ENCODE measurements at places on chromosomes 1 and 21. TPM values are rescaled to one million over a fixed set of nuclear protein-coding genes. Genes with fewer than 3 reads are reported as not detected.

The LRRIQ3 gene
- total RNA-seq = 1.4 TPM

The PROK1 gene
- total RNA-seq = 0.29 TPM

- no peak for DNase-seq
Observed at GRCh38 chr1:151854658-151855057, 1.1 kb upstream of the THEM5 start.

- DNase-seq = no peak
Observed at GRCh38 chr1:9630331-9631111, 21.0 kb upstream of the PIK3CD start.

DNA sequence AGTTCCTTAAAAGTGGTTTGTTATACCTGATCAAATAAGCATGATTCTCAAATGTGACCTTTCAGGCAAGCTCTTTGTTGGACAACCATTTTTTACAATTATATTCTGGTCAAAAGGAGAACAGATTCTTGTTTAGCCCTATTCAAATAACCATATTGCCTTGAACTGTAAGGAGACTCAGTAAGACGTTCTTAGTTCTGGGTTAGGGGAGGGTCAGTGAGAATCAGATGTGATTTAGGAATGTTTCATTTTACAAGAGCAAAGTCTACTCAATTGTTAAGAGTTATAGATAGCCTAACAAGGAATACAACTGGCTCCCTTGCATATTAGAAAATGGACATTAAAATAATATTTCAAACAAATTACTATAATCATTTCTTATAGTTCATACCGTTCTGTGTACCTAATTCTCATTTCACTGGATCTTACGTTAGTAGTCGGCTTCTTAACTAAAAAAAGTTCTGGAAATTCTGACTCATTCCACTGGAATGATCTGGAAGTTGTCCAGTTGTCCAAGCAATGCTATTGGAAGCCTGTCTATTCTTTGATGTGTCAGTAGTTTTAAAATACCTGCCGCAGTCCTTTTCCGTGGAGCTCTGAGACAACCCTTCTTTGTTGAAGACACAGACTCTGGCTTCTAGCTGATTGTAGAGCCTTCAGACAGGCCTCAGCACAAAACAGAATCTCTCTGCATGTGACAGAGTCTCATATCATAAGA lies 88.8 kb downstream of the MAST2 start:
- no peak for DNase-seq

The FNDC5 gene
- total RNA-seq = 49.9 TPM

GRCh38 chr21:24470852-24471251 lies 1136.4 kb downstream of the MRPL39 start:
- no peak for DNase-seq

DNA sequence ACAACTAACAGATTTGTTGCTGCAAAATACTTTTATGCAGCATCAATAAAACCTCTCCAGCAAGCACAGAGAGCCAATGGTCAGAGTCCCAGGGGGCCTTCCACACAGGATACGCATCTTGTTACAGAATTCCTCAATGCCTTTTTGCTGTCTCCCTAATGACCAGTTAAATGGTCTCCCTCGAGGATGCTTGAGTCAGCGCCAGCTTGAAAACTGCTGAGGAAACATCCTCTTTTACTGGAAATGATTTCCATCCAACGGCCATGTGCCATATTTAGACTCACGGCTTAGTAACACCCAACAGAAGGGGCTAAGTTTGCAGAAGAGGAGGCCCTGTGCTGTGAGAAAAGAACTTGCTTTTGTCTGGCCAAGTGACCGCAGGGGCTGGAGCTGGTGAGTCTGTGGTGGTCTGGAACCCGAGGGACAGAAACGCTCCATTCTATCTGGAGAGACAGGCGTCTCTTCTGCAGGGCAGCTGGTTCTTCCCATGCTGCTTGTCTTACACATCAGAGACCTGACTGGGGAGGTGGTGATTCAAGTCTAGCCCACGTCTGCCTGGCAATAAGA lies 496.4 kb downstream of the SETD4 start:
- no peak for DNase-seq

GRCh38 chr1:55555956-55556725 lies 341.0 kb upstream of the USP24 start:
- no peak for DNase-seq

DNA sequence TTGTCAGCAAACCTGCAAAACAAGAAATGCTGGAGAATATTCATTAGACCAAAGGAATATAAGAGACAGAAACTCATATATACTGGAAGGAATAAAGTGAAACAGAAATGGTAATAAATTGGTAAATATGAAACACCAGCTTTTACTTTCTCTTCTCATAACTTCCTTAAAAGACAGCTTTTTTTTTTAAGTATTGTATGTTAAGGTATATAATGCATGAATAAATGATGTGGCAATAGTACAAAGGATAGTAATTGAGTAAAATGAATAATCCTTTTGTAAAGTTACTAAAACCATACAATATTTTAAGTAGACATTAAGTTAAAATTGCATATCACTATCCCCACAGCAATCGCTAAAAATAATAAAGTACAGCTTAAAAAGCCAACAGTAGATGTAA lies 64.8 kb downstream of the TRIM33 start:
- DNase-seq = no peak

- DNase-seq = no peak
Observed at GRCh38 chr1:154326546-154327465, 1.5 kb downstream of the ATP8B2 start.

DNA sequence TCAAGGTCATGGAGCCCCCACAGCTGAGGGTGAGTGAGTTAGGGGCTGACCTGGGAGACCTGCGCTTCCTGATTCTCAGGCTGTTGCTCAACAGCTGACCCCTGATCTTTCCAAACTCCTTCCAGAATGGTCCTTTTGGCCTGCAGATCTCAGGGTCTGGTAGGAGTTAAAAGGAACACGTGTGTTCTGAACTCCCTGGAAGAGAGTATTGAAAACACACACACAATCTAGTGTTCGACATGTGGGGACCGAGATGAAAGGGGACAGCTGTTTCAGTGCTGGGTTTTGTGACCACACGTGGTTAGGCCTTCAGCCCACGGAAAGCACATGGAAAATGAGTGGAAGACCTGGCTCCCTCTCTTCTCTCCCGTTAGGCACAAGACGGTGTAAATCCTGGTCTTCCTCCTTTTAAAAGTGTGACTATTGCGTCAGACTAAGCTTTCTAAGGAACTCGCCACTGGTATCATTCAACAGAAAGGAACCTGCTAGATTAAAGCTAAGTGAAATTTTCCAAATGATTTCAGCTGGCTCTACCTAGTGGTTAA lies 49.6 kb downstream of the RUNX1 start:
- no peak for DNase-seq

- no peak for DNase-seq
Observed at GRCh38 chr1:108512239-108513043, 47.5 kb upstream of the EEIG2 start.

DNA sequence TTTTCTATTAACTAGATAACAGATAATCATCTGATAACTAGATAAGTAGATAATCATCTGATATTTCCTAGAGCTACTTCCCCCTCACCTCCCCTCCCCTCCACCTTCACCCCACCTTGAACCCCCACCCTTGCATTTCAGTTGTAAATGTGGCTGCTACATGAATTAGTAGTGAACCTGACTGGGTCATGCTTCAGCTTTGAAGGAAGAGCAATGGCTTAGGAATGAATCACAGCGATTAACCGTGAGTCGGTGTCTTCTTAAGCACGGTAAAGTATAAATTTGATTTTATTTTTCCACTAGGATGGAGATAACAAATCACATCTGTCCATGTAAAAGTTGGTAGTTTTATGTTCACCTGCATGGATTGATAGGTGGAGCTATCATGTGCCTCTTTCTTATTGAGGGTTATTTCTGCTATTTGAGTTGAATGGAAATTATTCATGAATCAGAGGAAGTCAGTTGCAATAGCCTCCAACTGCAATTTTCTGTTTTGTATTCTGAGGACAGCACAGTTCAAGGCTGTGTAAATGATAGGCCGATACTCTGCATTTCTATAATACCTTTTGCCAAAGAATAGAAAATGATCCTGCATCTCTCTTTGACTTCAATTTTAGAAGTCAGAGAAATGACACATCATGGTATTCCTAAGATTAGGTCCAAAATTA lies 235.0 kb downstream of the PTGER3 start:
- DNase-seq = no peak

The DEPDC1 gene
- 9.7 TPM for total RNA-seq

DNA sequence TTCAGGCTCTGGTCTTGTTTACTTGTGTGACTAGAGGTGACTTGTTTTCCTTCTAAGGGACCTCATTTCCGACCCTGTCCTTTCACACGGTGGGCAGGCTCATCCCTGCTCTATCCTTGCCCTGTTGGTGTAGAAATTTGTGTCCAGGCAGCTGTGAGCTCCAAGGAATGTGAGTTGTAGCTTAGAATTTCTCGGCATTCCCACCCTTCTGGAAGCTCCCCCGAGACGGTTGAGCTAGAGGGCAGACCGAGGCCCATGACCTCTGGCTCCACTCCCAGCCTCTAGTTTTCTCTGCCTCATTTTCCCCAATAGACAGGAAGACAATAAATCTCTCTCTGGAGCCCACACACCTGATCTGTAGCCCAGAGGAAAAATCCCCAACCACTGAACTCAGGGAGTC lies 100.9 kb downstream of the NAV1 start:
- no peak for DNase-seq

- DNase-seq = no peak
Observed at GRCh38 chr1:68151690-68152089, 80.6 kb downstream of the WLS start.

The CD1D gene
- total RNA-seq = 0.24 TPM

The PCNT gene
- 30.8 TPM for total RNA-seq

- no peak for DNase-seq
Observed at GRCh38 chr1:117237726-117238381, 27.1 kb upstream of the VTCN1 start.

The IL12RB2 gene
- 0.69 TPM for total RNA-seq

The MCOLN3 gene
- total RNA-seq = 7.2 TPM

The WNT2B gene
- total RNA-seq = 2.7 TPM

The TAS1R1 gene
- total RNA-seq = not detected

DNA sequence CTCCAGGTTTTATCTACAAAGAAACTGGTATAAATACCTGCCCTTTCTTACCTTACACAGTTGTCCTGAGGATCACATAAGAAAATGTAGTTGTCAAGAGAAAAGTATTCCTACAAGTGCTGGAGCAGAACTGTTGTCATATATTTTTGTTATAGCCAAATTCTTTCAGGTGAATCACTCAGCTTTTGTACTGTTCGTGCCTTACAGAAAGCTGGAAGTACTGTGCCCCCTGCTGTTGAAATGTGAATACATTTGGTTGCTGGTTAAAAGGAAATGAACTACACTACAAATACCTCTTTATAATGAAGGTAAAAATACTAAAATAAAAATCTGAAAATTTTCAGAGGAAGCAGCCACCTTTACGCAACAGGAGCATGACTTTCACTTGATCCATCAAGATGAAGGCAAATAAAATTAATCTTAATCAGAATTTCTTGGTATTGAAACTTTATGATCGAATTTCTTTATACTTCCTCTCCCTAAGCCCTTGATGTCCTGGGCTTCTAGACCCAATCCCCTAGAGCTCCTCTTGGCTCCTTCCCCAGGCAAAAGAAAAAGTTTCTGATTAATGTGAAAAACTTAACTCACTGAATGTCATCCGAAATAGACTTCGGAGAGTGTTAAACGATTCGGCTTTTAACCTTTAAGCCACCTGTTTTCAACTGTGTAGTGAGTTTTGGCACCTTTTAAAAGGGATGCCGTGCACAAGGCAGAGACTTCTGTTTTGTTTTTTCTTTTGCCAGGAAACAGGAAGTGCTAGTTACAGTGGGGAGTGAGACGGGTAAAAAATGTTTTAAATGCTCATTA lies 12.5 kb downstream of the CHML start:
- DNase-seq = no peak

The PKP1 gene
- 30.7 TPM for total RNA-seq

- DNase-seq = no peak
Observed at GRCh38 chr21:41537356-41537755, 29.4 kb upstream of the TMPRSS2 start.

The DNALI1 gene
- total RNA-seq = 11.6 TPM

- DNase-seq = no peak
Observed at GRCh38 chr1:247638011-247638410, 32.6 kb downstream of the OR2G3 start.

DNA sequence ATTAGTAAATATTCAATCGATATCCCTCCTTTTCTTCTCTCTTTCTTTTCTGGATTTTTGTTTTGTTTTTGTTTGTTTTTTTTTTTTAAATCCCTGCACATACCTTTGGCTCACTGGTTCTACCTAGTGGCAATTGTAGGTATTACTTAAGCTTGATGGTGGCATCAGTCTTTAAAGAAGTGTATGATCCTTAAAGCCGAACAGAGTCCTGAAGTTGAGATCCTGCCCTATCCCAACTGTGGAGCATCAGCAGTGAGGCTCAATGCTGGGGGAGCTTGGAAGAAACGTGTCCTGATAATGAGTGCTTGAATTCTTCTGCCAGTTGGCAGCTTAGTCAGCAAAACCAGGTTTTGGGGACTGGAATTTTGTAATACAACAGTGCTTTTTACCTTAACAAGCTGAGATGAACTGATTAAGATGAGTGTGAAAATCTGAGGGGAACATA lies 60.8 kb downstream of the FASLG start:
- DNase-seq = no peak

- DNase-seq = no peak
Observed at GRCh38 chr1:43430831-43431230, 22.9 kb downstream of the HYI start.

GRCh38 chr1:88943241-88943640 lies 49.2 kb downstream of the KYAT3 start:
- no peak for DNase-seq

- no peak for DNase-seq
Observed at GRCh38 chr21:45898781-45899180, 82.8 kb upstream of the COL6A1 start.

DNA sequence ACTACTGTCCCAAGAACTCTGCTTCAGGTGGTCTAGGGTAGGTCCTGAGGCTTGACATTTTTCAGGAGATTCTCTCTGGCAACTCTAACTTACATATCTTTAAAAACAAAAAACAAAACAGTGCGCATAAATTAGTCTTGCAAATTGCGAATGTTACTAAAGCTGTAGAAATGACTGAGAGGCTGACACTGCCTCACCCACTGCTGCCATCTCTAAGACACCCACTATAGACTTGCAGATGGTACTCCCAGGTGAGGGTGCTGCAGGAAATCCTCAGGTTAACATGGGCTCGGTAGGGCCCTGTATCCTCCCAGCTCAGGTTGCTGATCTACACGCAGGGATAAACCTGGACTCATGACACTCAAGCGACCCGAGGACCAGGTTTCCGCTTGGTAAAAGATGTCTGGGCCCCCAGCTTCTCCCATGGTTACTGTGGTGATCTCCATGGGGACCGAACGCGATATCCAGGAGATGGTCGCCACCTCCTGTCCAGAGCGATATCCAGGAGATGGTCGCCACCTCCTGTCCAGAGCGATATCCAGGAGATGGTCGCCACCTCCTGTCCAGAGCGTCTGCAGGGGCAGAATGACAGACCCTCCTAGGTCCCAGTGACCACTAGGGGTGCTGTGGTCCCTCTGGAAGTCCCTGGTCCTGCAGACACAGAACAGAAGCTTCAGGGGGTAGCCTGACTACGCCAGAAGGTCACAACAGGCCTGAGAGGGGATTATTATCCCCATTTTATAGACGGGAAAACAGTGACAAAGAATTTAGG lies 16.2 kb upstream of the LY9 start:
- no peak for DNase-seq

GRCh38 chr1:2969011-2969844 lies 52.0 kb upstream of the ACTRT2 start:
- DNase-seq = no peak

All from type B pancreatic cell (in vitro differentiated cells).